ENCODE measurements at places on chromosomes 6 and 20. TPM values are rescaled to one million over a fixed set of nuclear protein-coding genes. Genes with fewer than 3 reads are reported as not detected.

DNA sequence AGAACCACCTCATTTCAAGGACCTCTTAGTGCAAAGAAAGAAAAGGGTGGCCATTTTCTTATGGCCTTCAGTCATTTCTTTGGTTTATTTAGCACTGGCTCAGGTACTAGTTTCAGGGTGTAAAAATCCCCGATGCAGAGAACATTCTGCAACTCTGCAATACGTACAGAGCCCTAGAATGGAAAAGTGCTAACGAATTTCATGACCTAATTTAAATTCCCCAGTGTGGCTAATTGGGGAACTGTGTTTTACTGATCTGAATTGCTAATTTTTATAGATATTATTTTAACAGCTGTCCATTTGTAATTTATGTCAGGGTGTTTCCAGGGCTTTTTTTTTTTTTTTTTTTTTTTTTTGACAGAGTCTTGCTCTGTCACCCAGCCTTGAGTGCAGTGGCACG is 160.7 kb downstream of the UST start:
- no peak for DNase-seq

DNA sequence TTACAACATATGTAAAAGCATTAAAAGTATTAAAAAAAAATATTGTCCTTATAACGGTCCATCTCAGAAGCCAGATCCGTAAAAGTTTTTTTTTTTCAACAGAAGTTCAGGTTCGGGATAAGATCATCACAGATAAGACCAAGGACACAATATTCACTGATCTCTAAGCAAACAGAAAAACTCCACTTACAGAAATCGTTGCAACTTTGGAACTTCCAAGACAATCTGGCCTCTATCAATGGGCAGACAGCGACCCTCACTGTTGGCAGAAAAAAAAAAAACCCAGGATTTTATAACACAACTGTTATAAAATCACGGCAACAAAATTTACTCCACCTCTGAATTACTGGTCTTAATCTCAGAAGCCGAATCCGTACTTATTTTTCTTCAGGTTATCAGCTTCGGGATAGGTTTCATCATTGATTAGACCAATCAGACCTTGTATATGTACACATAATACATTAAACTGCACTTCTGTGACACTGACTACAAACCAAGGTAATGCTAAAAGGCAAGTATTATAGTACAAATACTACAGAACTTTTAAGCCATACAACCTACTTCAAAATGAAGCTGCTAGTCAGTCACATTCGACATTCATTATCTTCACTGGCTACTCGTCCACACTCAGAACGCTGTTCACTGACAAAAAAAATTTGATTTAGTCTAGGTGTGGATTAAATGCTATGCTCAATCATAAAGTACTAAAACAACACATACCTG is 34.7 kb upstream of the SYNCRIP start:
- no peak for DNase-seq

GRCh38 chr6:35620706-35621105 is 68.0 kb downstream of the FKBP5 start:
- no peak for DNase-seq

DNA sequence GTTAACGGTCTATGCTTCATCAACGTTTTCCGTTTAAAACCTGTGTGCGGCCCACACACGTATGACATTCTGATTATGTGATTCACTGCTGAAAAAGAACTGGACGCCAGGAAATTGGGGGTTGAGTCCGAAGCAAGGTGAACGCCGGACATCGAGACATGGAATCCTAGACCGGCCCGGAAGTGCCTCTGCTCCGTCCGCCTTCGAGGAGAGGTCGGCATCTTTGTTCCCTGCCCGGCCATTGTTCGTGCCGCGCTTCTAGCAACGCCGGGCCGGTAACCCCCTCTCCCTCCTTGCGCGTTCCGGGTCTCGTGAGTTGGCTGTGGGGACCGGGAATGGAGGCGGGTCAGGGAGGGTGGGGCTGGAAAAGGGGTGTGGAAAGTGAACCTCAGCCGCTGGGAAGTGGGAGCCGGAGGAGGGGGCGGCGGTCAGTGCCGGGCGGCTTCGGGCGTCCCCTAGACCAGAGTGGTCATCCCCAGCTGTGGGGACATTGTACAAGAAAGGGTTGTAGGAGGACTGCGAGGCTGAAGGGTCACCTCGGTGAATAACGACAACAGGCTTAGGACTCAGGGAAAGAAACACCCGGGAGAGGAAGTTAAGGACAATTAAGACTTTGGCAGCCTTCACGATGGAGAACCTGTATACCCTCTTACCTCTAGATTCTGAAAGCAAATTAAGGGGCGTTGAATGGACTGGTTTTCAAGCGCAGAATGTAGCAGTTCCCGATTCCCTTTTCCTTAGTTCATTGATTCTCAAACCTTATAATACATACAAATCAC is at the start of gene ZSCAN9:
Gene ZSCAN9 (plus strand): TSS at position 220 of the 779 bp plus-strand sequence. CDS start 1,810 bp downstream, outside the sequence.
- peak; percentile 85 for DNase-seq

- no peak for DNase-seq
Measured at GRCh38 chr6:4803343-4803744, 27.1 kb downstream of the CDYL start.

DNA sequence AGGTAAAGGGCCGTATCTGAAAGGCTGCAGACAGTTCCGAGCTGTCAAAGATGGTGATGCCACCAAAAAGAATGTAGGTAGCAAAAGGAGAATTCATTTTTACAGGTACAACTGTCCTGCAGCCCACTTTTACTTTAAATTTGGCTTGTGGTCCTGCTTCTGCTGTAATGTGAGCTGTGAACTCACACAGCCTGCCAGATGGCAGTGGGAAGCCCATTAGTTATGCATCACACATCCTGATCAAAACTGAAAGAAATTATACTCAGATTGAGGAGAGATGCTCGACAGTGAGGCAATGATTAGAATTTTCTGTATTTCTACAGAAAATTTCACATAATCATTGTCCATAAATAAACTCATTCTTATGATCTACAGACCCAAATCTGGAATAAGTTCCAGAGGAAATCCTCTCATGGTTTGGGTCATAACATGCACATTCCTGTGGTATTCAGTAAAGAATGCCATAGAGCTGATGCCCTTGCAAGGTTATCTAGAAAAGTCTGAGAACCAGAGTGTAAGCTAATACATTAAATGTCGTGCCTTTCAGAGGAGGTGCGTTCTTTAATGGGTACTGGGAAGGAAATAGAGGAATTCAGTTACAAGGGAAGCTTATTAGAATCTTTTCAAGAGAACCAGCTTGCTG is 23.9 kb upstream of the E2F3 start:
- DNase-seq = peak; percentile 36

- DNase-seq = no peak
Measured at GRCh38 chr20:18665135-18665534, 77.3 kb downstream of the DTD1 start.

DNA sequence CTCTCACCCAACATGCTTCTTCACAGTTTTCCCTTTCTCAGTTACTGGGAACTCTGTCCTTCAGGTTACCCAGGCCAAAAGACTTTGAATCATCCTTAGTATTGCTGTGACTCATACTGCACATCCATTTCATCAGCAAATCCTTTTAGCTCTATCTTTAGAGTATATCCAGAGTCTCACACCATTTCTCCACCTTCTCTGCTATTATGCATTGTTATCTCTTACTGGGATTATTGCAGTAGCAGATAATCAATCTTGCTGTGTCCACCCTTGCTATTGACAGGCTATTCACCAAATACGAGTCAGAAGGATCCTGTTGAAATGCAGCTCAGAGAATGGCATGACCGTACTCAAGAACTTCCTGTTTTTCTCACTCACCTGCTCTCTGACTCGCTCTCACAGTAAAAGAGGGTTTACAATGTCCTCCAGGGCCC is 57.3 kb downstream of the BCKDHB start:
- DNase-seq = peak; percentile 90

GRCh38 chr6:160238761-160239751 is 19.6 kb downstream of the SLC22A2 start:
- DNase-seq = no peak

GRCh38 chr6:145544041-145544440 is 191.3 kb downstream of the EPM2A start:
- DNase-seq = peak; percentile 87

GRCh38 chr6:82217018-82217586 is 30.4 kb downstream of the IBTK start:
- DNase-seq = no peak

GRCh38 chr6:31723980-31724691 is 963 bp downstream of the MPIG6B start:
- no peak for DNase-seq

DNA sequence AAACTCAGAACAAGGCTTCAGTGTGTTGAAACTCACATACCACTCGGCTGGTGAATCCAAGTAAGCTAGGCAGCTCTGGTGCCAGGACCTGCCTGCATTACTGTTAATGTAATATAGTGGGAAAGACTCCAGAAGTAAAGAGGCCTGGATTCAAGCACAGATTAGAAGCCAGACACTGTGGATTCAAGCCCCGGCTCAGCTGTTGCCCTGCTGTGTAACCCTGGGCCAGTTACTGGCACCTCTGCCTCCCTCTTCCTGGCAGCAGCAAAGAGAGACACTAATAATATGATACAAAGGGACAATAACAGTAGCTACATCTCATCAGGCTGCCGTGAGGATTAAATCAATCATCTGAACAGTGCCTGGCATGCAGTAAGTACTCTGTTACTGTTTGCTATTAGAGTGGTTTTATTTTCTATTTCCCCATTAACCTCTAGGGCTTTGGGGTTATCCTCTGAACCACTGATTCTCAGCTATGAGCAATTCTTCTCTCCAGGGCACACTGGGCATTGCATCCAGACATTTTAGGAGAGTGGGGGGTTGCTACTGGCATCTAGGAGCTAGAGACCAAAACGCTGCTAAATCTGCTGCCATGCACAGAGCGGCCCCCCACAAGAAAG is 92.9 kb downstream of the ZMYND8 start:
- no peak for DNase-seq

GRCh38 chr6:47253136-47253535 is 56.6 kb downstream of the TNFRSF21 start:
- DNase-seq = no peak

- no peak for DNase-seq
Measured at GRCh38 chr6:118889163-118889562, 4.8 kb upstream of the ASF1A start.

GRCh38 chr6:32664354-32664753 is 2.1 kb downstream of the HLA-DQB1 start:
- DNase-seq = no peak

DNA sequence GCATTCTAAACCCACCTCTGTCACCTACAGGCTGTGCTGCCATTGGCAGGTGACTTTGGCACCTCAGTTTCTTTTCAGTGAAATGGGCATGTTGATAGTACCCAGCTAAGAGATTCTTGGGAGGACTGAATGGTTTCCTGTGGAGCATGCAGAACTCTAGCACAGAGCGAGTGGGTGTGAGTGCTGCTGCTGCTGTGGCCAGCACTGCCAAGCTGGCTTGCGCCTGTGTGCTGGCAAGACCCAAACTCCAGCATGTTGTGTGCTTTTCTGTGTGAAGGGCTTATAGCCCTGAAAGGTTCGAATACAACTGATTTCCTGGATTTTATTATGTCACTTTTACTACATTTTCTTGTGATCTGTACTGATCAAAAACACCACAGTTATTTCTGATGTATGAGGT is 78.1 kb upstream of the KIF25 start:
- DNase-seq = no peak

- no peak for DNase-seq
Measured at GRCh38 chr6:82740072-82740471, 325.6 kb downstream of the UBE3D start.

- DNase-seq = no peak
Measured at GRCh38 chr6:27901801-27902200, 10.4 kb downstream of the OR2B2 start.

The MYCT1 gene
- total RNA-seq = not detected

The MMUT gene
- total RNA-seq = 16.2 TPM

The TM9SF4 gene
- 40.6 TPM for total RNA-seq

The LTB gene
- 0.92 TPM for total RNA-seq
